RCC 7860 (cell line): ENCODE measurements at places on chromosomes 4 and X.

DNA sequence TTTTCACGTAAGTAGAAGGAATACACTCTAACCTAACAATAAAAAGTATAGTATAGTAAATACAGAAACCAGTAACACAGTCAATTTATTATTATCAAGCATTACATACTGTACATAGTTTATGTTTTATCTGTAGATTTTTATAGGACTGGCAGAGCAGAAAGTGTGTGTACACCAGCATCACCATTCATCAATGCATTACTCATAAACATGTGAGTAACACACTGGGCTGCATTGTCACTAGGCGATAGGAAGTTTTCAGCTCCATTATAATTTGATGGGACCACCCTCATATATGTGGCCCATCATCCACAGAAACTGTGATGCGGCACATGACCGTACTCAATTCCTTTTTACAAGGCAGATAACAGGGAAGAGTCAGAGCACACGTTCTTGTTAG, 137.8 kb upstream of the RBPJ start:
- DNase-seq, result no peak

DNA sequence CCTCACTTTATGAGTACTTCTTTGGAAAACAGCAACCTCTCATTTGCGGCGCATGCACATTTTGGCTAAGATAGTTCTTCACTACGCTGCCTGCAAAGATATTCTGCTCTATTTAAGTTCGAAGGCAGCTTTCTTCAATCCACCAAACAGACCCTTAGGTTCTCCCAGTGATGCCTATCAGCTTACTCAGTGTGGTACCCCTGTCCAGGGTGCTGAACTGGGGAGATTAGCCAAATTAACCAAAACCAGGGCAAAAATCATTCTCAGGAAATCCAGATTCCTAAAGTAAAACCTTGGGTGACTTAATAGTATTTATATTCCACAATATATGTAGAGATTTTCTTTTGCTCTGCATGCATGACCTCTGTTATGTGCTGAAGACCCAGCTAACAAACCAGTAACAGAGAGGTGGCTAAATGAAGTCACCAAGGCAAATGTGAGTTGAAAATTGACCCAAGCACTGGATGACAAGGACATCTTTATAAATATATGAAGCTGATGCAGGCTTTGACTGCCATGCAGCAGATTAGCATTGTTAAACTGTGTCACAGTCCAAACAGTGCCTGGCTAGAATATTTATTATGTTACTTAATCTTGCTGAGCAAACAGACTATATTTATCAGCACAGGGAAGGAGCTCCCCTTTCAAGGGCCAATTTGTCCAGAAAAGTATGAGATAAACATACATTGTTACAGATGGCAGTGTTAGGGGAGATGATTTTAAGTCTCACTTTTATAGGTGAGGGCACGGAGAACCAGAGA, 418.2 kb downstream of the STIM2 start:
- DNase-seq, result no peak

DNA sequence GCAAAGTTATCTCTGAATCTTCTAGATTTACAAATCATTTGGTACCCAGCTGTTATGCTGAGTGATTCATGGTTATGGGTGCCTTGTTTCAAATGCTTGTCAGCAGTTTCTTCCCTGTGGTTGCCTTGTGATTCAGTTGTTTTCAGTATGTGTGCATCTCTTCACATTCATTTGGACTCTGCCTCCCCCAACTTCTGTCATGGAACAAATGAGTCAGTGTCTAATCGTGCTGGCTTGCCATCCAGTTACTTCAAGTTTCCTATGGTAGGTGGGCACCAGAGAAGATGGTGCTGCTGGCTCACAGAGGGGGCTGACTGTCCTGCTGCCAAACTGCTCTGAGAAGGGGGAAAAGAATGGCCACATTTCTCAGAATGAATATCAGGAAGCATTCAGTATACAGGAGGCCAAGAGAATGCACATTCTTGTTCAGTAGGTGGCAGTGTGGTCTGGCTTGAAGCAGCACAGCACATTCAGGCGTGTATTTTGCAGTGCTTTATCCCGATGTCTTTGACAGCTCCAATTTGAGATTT, 260.9 kb downstream of the GLUD2 start:
- peak; percentile 58 for DNase-seq

DNA sequence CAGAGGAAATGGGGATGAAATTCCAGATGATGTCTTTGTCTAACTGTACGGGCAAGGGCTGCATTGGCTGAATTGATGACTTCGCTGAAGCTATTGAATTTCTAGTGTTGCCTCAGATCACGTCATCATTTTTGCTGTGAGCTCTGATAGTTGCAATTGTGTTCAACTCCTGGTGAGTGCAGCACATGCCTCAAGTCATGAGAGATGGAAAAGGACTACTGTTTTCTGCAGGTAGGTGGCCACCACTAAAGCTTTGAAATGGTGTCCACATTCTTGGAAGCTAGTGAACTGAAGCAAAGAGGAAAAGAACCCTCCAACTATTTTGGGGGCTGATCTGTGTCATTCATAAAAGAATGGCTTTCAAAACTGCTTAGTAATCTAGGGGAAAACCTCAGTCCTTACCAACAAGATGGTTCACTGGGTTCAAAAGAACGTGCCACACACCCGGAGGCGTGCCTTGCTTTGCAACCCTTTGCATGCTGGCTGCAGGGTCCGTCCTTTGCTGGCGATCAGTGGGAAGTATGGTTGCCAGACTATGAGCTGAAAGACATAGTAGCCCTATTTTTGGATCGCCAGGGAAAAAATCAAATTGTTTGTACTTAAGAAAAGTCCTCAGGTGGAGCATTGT, 88.1 kb upstream of the STOX2 start:
- peak; percentile 80 for DNase-seq

- no peak for DNase-seq
These were observed 12.4 kb upstream of the CYBB start for GRCh38 chrX:37767430-37767829.

GRCh38 chrX:117972711-117973109, 143.9 kb downstream of the KLHL13 start:
- no peak for DNase-seq

DNA sequence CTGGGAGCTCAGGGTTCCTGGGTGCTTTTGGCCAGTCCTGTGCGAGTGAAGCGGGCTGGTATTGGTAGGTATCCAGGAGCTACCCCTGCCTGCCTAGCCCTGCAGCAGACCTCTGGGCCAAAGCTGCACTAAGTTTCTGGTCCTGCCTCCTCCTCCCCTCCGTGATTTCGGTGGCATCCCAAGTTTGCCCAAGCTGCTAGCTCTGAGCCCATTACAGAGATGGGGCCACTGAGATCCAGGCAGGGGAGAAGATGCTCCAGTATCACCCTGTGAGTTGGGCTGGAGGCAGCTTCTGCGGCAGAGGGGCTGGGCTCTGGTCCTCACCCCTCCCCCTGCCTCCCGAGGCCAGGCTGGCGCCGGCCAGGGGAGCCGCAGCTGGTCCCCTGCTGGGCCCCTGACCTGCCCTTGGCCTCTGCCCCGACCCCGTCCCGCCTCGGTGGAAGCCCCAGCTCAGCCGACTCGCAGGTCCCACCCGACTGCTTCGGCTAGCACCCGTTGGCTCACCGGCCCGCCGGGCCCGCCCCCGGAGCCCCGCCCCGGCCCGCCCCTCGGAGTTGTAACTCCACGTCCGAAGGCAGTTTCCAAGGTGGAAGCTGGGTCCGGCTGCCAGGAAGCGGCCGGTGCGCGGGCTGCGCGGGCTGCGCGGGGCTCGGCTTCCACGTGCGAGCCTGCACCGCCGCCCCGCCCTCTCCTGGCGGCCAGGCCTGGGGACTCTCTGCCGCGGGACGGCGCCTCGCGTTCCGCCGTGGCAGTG, at the start of gene DUSP9:
TSS of gene DUSP9 (plus strand) at position 584 of the 754 bp plus-strand sequence. CDS start 751 bp downstream, outside the sequence.
- peak; percentile 11 for DNase-seq

- DNase-seq, result no peak
These were observed 223.1 kb upstream of the LEF1 start for GRCh38 chr4:108391701-108392455.

DNA sequence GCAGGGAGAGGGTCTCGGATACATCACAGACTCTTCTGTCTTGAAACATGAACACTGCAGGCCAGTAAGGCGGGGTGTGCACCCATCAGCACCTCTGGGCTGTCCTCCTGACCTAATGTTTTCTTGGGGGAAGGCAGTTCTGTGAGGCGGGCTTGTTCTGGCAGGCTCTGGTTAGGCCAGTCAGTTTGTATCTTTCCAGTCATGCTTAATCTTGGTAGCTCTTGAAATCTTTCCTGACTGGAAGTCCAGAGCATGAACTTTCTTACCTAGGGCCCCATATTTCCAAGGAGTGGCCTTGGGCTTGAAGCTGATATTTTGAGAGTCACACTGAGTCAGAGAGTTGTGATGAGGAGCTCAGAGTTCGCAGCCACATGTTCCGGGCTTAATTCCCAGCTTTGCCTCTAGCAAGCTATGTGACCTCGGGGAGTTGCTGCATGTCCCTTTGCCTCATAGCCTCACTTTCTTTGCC, 54.2 kb upstream of the RASSF6 start:
- no peak for DNase-seq

- DNase-seq, result no peak
These were observed 3.0 kb downstream of the GPR174 start for GRCh38 chrX:79147477-79147876.

- no peak for DNase-seq
These were observed 84.5 kb downstream of the WFS1 start for GRCh38 chr4:6354119-6354518.

GRCh38 chr4:78638337-78639172, 87.0 kb downstream of the ANXA3 start:
- no peak for DNase-seq
